Fibroblast of skin of back (primary cell): ENCODE measurements at places on chromosomes 16 and 17.

DNA sequence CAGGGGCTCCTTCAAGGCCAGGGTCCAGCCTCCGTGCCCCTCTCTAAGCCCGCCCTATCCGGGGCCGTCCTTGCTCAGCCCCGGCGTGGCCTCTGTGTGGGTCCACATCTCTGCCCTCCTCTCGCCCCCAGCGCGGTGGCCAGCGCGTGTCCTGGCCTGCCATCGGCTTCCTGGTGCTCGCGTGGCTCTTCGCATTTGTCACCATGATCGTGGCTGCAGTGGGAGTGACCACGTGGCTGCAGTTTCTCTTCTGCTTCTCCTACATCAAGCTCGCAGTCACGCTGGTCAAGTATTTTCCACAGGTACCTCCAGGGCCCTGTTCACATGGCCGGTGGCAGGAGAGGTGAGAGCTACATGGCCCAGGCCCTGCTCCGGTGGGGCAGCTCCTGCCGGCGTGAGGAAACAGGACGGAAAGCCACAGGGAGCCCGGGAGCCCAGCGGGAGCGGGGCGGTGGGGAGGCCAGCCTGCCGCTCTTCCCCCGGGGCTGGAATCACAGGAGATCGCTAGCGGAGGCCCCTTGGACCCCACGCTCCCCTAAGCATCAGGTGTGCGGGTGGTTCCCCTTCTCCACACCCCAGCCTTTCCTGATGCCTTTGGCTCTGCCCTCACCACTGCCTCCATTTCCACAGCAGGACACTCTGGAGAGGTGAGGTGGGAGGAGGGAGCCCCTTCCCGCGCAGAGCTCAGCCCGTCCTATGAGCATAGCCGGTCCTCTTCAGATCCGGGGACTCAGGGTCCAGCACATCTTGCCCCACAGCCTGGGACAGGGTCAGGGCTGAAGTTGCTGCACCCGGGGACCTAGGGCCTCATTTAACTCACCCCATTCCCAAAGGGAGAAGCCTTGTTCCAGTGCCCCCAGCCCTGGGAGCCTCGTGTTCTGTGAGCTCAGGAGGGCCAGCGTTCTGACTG, 10.2 kb downstream of the TAX1BP3 start:
- DNase-seq, result no peak

DNA sequence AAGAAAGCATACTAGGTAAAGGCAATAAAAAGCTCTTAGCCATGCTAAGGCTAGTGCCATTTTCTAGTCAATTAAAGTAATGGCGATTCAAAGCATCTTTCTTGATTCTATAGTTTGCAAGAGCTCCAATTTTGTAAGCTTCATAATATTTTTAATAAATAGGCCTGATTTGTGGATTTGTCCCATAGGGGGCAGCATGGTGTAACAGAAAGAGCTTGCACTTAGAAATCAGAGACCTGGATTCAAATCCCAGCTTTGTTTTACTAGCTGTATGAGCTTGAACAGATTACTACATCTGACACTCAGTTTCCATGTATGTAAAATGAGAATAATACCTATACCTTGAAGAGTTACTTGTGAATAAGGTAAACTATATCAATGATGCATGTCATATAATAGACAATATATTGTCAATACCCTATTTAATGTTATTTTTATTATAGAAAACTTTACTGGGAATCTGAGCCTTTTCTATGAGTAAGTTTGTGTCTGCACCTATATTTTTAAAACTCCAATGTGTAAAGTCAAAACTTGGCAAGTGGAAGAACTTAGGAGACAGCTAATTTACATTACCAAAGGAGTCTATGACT, 93.6 kb upstream of the NOG start:
- DNase-seq, result peak; percentile 28

DNA sequence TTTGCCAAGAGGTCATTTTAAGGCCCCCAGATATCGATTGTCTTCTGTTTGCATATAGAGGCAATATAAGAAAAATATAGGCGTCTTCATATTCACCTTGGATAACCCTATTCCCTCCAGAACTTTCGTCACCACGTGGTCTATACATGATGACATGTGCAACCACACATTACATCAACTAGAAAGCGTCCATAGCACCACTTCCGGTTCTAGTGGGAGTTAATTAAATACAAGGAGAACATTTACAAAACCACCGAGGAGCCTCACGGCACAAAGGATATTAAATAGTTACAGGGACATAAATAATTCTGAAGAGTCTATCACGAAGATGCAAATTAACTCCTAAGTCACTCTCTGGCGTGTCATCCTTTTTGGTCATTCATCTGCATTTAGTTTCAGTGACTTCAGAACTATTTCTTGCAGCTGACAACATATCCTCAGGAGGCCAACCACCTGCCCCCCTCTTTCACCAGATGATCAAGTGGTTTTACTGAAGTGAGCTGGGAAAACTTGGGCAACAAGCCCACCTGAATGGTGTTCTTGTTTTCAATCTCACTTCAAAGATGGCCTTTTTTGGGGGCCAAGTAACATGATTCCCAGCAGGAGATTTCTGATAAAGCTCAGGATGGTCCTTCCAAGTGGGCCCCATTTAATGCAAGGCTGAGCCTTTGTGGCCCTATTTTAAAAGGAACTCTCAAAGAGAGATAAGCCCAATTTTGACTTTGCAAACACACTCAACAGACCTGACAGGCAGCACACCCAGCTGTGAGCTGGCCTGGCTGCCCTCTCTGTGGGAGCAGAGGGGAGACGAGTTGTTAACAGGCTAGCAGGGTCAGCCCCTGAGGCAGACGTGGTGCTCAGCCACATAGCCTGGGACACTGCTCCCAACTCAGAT, 15.3 kb downstream of the CMTM3 start:
- DNase-seq, result peak; percentile 77

GRCh38 chr17:17481860-17482259, 5.1 kb downstream of the MED9 start:
- no peak for DNase-seq

GRCh38 chr17:8896641-8897635, 29.5 kb upstream of the PIK3R6 start:
- DNase-seq, result no peak

DNA sequence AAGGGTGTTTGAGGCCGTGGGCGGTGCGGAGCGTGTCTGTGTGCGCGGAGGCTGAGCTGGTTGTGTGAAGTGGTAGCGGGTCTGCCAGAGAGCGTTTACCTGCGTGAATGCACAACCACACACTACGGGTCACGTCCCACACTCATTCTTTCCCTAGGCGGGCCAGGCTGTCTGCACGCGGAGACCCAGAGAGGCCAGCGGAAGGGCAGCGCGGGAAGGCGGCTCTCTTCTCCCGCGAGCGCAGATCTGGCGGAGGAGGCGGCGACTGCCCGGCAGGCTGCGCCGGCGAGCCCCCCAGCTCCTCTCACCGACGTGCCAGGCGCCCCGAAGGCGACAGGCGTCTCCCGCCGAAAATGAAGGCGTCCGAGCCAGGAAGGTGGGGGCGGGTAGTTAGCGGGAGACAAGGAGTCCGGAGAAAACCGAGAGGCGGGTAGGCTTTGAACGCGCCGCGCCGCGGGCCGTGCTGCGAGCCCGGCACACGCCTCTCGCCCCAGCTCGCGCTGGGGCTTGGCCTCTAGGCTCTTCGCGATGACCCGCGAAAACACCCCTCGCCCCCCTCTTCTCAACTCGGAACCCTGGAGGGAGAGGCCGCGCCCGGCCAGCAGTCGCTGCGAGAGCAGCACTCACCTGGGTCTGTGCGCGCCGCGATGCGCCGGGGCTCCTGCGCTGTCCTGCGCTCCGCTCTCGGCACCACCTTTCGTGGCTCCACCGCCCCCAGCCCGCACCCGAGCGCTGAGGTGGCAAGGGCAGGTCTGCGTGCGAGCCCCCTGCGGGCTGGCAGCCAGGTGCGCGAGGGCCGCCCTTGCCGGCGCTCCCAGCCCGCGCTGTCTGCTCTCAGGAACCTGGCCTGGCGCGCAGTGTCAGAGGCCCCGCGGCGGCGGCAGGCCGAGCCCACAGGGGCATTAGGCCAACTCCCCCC, 2.0 kb upstream of the FOXF1 start:
- no peak for DNase-seq

- no peak for DNase-seq
These were observed 9.2 kb downstream of the RPUSD1 start for GRCh38 chr16:778909-779527.

DNA sequence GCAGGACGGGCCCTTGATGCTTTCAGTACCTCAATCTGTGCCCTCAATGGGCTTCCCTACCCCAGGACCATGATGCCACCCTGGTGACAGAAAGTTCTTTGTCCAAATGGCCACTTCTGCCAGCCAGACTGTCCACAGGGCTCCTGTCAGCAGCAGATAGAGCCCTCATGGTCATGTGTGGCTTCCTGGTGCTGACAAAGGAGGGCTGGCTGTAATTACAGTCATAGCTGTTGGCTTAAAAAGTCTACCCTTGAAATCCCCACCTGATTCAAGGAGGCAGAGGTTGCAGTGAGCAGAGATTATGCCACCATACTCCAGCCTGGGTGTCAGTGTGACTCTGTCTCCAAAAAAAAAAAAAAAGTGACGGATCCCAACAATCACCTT, 3.3 kb downstream of the TRPV2 start:
- DNase-seq, result no peak

DNA sequence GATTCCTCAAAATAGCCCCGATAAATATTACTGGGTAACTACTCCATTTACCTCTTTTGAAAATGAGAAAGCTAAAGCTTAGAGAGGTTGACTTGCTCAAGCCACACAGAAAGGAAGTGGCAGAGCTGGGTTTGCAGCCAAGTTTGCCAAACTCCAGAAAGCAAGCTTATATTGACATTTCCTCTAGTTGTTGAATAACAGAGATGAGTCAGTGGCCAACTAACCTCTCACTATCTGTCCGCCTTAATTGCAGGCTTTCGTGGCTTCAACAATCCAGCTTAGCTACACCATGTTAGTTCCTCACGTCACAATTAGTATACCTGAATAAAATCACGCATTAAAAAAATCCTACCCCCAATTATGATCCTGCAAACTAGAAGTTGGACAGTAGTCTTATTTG, 151.7 kb downstream of the CNTNAP4 start:
- no peak for DNase-seq

- DNase-seq, result peak; percentile 84
These were observed 96.2 kb downstream of the RAP1GAP2 start for GRCh38 chr17:2892305-2892971.

GRCh38 chr16:68869492-68870088, 26.3 kb downstream of the TANGO6 start:
- no peak for DNase-seq
